Amniotic stem cell (primary cell): ENCODE measurements at places on chromosomes 5 and 9.

DNA sequence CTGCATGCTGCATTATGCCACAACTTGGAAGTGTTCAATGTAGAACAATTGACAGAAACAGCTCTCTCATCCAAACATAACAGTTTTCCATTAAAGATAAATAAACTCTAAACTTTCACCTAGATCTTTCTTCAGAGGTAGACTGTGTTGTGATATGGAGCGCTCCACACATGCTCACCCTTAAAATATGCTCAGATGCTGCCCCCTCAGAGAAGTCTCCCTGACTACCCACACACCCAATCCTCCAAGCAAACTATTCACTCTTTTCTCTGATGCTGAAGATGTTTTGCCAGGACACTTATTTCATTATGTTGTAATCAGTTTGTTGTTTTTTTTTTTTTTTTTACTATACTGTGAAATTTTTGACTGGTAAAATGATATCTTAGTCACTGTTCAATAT is 206.6 kb upstream of the RASA1 start:
- DNase-seq: no peak

GRCh38 chr9:89388084-89388867 is 70.0 kb downstream of the SECISBP2 start:
- DNase-seq: no peak

DNA sequence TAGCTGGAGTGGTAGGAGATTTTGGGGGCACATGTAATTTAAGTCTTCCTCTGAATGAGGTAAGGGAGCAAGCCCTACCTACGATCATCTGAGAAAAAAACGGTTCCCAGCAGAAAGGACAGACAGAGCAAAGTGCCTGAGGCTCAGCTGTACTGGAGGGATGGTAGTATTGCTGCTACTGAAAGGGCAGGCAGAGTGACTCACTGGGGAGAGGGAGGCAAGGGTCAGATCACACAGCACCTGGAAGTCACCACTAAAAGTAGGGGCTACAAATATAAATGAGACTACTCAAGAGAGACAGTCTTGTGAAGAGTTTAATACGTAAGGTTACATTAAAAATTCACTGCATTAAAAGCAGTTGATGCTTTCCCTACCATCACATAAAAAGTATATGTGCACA is 75.9 kb downstream of the NFIB start:
- no peak for DNase-seq

- no peak for DNase-seq
Measured at GRCh38 chr5:87786471-87786870, 373.7 kb upstream of the CCNH start.

DNA sequence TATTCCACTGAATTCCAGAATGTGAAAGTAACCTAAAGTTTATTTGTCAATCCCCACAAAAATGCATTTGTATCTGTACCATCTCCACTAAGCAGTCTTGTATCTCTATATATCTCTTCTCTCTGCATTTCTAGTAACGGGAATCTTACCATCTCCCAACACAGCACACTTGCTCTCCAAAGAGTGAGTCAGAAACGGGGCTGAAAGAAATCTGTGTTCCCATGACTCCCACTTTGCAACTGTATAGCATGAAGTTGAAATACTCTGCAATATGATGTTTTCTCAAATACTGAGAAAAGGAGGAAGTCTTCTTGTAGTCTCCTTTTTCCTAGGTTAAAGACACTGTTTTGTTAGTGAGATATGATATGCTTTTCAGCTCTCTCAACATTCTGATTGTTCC is 848.8 kb upstream of the ACO1 start:
- DNase-seq: no peak

GRCh38 chr9:95727947-95728520 is 147.5 kb upstream of the ERCC6L2 start:
- DNase-seq: no peak

DNA sequence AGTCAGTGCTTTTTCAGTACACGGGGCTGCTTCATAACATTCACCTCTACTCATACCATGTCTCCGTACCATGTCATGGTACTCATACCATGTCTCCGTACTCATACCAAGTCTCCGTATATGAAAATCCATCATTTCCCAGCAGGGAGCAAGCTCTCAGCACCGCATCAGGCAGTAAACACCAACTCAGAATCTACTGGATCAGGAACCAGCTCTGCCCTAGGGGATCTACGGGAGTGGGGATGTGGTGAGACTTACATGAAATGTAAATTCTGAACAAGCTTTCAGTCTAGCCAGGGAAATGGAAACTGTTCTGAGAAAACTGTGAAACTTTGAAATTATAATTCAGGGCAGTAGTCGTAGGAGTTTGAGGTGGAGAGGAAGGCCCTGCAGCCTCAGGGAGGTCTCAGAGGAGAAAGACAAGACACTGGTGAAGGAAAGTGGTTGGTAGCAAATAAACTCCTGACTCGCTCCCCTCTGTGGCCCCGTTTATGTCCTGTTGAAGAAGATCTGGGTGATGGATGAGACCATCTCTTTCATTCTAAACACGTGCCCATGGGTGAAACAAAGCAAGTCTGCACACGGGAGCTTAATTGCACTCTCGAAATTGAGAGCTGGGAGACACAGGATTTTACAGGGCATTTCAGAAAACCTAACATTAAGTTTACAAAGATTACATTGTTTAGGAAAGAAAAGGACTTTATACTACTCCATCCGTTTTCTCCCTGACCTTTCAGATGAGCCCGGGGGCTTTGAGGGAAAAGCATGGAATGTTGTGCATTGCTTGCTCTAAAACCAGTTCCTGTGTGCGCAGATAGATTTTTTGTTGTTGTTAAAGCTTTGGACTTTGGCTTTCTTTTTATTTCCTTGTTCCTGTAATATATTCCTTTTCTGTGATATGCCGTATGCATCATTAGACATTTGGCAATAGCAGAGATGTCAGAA is 26.8 kb downstream of the ACTBL2 start:
- DNase-seq: no peak

GRCh38 chr9:132200706-132201105 is 38.8 kb downstream of the NTNG2 start:
- DNase-seq: no peak

- no peak for DNase-seq
Measured at GRCh38 chr5:100693481-100693880, 158.3 kb downstream of the FAM174A start.

DNA sequence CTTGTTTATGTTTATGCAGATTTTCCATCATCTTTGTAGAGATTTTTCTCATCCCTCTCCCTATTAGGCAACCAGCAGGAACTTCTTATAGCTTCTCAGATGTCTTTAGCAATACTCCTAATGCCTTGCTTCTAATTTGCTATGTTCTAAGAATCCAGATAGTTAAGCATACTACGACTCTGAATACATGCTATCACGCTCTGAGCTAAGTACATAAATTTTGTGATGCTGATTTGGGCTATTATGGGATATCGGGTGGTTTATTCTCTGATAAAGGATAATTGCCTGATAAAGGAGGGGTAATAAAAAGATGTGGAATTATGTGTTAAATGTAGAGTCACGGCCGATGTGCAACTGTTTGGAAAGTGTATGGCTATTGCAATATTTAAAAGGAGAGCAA is 6.5 kb upstream of the FBXL7 start:
- no peak for DNase-seq

DNA sequence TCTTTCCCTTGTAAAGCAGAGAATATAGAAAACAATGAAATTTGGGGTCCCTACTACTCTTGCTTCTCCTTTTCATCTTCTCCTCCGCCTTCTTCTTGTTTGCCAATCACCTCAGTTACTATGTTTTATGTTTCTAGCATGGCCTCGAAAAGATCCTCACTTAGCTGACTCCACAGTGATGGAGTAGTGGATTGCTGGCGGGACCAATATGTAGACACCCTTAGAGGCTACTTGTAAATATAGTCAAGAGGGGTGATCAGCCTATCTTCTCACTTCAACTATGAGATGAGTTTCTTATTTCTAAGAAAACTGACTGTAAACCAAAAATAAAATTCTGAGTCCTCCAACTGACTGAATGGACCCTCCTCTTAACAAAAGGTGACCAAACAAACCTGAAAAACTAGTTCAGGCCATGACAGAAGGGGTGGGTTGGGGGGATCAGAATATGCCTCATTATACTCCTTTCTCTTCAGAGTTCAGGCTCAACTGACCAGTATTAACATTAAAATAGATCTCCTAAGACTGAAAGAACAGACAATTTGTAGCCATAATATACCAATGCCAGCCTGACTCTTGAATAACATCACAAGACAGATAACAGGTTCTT is 829.0 kb downstream of the TLE4 start:
- DNase-seq: no peak

DNA sequence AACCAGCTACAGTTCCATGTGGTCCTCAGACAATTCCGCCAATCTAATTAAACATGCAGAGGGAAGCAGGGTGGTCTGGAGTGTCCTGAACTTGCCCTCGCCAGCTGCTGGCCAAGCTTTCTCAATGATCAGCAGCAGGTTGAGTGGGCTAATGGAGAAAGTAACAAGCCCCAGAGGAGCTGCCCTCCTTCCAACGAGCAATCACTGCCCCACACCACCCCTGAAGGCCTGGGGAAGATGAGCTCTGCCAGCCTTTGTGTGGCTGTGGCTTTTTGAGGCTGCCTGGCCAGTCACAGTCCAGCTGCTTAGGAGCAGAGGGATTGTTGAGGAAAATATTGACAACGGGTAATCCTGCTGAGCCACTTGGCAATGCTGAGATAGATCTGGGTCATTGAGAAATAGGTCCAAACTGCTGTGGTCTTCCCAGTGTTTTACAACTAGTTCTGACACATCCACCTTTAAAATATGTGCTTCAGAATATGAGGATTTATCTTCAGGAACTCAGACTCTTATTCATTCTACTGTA is 107.3 kb downstream of the CD180 start:
- DNase-seq: no peak
